GM13976 (cell line): ENCODE measurements at places on chromosomes 16 and 17.

GRCh38 chr16:88448461-88449266 is 4.4 kb upstream of the ZFPM1 start:
- DNase-seq, result no peak

GRCh38 chr16:80741724-80742123 is 62.7 kb downstream of the CDYL2 start:
- no peak for DNase-seq

GRCh38 chr16:74026373-74027281 is 270.0 kb upstream of the PSMD7 start:
- DNase-seq, result no peak

GRCh38 chr17:70791748-70792443 is 622.6 kb downstream of the KCNJ2 start:
- no peak for DNase-seq

- no peak for DNase-seq
These were observed 22.8 kb downstream of the GPRC5B start for GRCh38 chr16:19861811-19862327.
